ENCODE measurements at places on chromosomes 2 and 18. TPM values are rescaled to one million over a fixed set of nuclear protein-coding genes. Genes with fewer than 3 reads are reported as not detected.

GRCh38 chr2:32523686-32524085, 104.2 kb upstream of the TTC27 start:
- no peak for DNase-seq

DNA sequence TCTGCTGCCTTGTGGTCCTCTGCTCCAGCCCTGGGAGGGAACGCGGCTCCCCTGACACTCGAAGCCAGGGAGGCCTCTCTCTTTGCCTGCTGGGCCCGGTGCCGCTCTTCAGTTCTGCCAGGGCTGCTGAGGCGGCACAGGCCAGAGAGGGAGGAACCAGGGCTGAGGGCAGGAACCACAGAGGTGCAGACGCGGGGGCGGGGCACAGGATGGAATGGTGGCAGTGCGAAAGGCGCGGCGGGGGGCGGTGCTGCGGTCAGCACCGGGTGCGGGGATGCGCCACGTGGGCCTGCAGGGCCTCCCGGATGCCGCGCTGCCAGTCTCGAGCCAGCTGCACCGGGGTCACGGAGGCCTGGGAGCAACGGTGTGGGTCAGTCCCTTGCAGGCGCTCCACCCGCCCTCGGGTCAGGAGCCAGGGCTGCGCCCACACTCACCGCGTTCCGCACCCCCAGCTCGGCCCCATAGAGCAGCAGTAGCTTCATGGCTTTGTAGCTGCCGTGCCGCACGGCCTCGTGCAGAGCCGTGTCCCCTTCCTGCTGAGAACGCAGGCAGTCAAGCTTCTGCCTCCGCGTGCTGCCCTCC, 4.4 kb downstream of the ANKRD23 start:
- DNase-seq: no peak

GRCh38 chr2:20771299-20771698, 51.6 kb downstream of the LDAH start:
- DNase-seq: no peak

DNA sequence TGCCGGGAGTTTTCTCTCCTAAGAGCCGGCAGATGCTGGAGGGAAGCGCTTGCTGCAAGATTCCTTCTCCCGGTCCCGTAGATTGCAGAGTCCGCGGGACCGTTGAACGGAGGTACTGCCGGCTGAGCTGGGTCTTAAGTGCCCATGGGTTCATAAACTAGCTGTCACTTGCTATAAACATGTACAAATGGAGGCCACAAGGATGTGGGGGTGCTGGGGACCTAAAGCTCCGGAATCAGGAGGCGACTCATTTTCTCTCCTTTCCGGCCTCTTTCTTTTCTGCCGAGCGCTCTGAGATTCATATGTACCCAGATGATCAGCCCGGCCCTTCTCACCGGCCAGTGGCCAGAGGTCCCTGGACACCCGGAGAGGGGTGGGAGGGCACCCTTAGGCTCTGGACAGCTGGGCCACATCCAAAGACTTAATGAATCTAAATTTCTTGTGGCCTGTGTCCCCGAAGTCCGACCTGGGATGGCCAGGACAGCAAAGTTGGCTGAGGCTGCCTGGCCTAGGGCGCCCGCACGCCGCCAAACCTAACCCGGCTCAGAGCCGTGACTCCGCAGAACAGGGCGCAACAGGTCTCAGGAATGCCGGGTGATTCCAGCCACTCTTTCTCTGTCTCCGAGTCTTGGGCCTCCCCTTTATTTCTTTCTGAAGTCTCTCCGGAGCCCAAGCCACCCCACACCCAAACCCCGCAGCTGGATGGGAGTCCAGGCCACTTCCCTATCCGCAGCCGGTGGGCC, 2.4 kb upstream of the PAX3 start:
- no peak for DNase-seq

DNA sequence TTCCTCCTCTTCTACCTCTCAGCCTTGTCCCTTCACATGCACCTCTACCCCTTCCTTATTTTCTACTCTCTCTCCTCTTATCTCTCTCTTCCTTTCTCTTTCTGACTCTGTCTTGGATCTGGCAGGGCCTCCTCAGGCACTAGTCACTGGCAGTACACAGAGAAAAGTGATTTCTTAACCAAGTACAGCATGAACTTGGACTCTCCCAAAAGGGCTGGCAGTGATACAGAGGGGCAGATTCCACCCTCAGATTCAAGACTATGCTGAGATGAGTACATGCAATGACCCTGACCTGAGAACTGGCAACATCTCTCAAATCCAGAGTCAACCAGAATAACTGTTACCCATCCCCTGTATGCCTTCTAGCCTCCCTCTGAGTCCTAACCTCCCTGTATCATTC, 4.3 kb downstream of the AOX1 start:
- no peak for DNase-seq

DNA sequence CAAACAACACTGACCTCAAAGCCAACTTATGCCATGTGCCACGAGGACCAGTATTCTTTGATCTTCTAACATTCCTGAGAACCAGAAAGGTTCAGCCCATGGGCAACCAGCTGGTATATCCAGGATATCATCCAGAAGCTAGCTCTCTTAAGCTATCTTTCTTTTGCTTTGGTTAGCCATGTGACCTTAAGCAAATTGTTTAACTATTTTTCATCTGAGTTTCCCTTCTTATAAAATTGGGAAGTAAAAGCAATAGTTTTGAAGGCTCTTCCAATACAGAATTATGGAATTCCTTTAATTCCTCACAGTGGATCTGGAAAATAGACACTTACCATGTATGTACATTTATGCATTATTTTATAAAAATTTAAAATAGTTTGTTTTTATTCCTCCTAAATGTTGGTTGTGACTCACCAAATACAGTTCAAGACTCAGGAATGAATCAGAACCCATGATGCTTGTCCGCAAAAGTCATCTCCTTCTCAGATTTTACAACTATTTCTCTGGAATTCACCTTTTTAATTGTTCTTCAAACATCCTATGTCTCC, 435.7 kb downstream of the ZEB2 start:
- DNase-seq: no peak

GRCh38 chr2:68384485-68385107, 19.5 kb downstream of the PLEK start:
- no peak for DNase-seq

DNA sequence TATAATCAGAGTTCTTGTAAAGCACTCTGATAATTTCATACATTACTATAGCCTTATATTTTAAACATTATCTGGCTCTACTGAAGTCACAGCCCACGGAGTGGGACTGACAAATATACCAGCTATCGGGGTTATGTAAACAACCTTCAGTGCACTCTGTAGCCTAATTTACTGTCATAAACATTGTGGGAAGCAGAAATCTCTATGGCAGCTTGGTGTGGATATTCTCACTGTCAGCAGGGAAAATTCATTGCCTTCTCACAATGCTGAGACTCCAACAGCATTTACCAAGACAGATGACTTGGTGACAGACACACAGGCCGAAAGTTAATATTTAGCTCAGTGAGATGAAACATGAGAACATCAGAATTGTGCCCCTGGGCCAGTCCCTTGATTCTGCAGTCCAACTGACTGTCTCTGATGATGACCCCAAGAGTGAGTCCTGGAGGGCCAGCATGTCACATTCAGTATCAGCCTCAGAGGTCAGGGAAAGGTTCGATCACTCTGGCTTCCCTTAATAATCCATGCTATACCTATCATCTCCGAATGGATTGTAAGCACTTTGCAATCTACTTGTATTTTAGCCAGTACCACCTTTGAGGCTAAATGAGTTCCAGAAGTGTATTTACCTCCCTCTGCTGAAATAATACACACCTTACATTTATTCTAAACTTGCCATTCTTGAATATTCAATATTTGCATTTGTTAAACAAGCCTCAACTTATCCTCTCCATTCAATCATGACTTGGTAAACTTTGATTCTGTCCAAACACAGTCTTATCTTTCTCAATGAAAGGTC, 146.2 kb upstream of the OSR1 start:
- peak; percentile 21 for DNase-seq

DNA sequence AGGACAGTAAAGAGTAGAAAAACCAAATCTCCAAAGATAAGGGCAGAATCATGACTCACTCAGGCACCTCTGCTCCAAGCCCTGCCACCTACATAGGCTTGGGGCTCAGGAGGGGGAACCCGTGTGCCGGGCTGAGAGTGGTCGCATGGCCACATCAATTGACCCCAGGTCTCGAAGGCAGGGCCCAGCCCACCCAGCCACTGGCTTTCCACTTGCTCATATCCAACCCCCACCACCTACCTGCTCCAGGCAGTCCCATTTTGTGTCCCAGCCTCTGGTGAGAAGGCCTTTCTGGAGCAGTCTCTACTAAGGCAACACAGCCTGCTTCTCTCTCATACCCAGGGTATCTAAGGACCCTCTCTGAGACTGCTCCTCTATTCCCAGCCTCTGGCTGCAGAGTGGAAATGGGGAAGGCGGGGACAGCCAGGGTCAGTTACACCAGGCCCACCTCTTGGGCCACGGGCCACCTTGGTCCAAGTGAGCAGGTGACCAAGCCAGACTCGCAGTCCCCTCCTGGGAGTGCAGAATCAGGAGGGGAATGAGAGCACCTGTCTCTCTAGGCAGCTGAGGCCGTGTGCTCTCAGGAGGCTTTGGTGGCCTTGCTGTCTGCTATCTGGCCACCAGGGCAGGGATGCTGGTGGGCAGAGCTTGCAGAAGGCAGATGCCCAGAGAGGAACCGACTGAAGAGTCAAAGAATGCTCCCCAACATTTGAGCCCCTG, 20.8 kb downstream of the TFCP2L1 start:
- no peak for DNase-seq

- no peak for DNase-seq
Measured at GRCh38 chr2:5589183-5589582, 103.0 kb upstream of the SOX11 start.

GRCh38 chr2:85173909-85174308, 40.7 kb downstream of the TCF7L1 start:
- no peak for DNase-seq

GRCh38 chr18:69408522-69408921, 7.8 kb downstream of the DOK6 start:
- DNase-seq: no peak

- no peak for DNase-seq
Measured at GRCh38 chr2:205358351-205358815, 323.9 kb upstream of the NRP2 start.

DNA sequence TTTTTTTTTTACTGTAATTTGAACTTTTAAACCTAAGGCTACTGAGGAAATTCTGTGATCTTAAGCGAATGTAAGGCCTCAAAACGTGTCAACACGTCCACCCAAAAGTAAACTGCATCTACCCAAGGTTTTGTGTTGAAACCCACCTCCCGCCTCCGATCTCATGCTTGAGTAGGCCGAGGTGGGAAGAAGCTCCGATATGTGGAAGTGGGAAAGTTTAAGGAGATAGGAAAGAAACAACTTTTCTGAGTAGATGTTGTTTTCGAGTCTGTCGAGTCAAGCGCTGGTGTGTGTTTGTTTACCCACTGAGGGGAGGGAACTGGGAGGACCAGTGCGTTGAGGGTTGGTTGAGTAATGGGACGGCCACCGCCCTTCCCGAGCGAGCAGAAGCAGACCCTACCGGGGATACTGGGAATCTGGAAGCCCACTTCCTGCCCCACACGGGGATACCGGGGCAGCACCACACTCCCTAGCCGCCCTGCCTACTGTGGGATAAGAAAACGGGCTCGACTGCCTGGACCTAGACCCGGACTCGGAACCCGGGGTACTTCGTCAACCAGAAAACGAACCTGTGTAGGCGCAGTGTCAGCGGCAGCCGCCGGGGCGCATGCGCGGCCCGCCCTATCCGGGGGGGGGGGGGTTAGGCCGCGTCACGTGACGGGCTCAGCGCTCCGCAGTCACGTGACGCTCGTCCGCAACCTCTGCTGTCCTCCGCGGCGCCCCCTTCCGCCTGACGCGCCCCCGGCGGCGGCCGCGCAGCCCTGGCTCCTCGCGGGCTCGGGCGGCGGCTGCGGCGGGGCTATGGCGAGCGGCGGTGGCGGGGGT, at the start of gene RETREG2:
RETREG2 (plus strand) TSS at position 724 of the 825 bp plus-strand sequence; CDS start at position 802, 78 bp downstream.
- DNase-seq: peak; percentile 76

GRCh38 chr2:73069041-73069854, 2.3 kb downstream of the SFXN5 start:
- no peak for DNase-seq

GRCh38 chr2:48268671-48269070, 261.3 kb upstream of the STON1 start:
- no peak for DNase-seq

GRCh38 chr18:69123421-69123820, 277.3 kb upstream of the DOK6 start:
- DNase-seq: no peak

- no peak for DNase-seq
Measured at GRCh38 chr2:121897335-121897970, 142.0 kb downstream of the TSN start.

Gene NPHP1
- polyA plus RNA-seq: 14.6 TPM

Gene FOXD4L1
- polyA plus RNA-seq: 0.17 TPM

Gene AOX1
- 2.2 TPM for polyA plus RNA-seq

Gene SLC30A3
- 5.5 TPM for polyA plus RNA-seq

Gene DOK6
- 20.7 TPM for polyA plus RNA-seq

Gene UGT1A3
- polyA plus RNA-seq: not detected

Gene TUBA4B
- 0.49 TPM for polyA plus RNA-seq
